ENCODE measurements at places on chromosomes 3 and 15. TPM values are rescaled to one million over a fixed set of nuclear protein-coding genes. Genes with fewer than 3 reads are reported as not detected.
A peak's percentile ranks its signal among the peaks of the same experiment; 100 is the strongest.

Gene RTP1
- not detected for total RNA-seq

Gene STXBP5L
- not detected for total RNA-seq

Gene CD86
- not detected for total RNA-seq

GRCh38 chr3:107461721-107462120 lies 61.0 kb upstream of the BBX start:
- DNase-seq, result no peak
- H3K4me1 ChIP-seq, result no peaks in the 10 kb centered on the region
- no peaks in the 10 kb centered on the region for H3K36me3 ChIP-seq
- no peak overlapping the region for H3K4me3 ChIP-seq
- H3K27ac ChIP-seq, result no peak overlapping the region
- H3K27me3 ChIP-seq, result no peaks in the 10 kb centered on the region

GRCh38 chr3:178419071-178419470 lies 117.2 kb upstream of the KCNMB2 start:
- DNase-seq, result no peak
- no peak overlapping the region for H3K4me3 ChIP-seq
- no peaks in the 10 kb centered on the region for H3K27me3 ChIP-seq
- no peaks in the 10 kb centered on the region for H3K4me1 ChIP-seq

GRCh38 chr3:122350814-122351418 lies 25.9 kb downstream of the CSTA start:
- H3K27me3 ChIP-seq, result no peaks in the 10 kb centered on the region
- H3K4me3 ChIP-seq, result no peak overlapping the region
- no peaks in the 10 kb centered on the region for H3K36me3 ChIP-seq
- no peak for DNase-seq
- H3K27ac ChIP-seq, result no peak overlapping the region
- no peaks in the 10 kb centered on the region for H3K4me1 ChIP-seq

DNA sequence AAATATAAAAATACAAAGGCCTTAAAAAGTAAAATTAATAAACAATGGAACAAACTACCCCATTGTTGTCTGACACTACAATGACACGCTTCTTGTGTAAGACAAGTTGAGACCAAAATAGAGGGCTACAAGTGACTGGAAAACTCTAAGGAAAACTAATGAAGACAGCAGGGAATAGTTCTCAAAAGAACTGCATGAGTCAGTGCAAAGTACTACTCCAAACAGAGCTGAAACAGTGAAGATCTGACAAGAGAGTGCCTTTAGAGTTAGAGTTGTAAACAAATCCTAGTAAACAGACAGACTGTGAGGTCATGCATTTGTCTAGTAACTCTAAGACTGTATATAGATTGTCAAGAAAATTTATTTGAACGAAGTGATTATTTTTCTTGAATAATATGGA lies 233.9 kb downstream of the BBX start:
- no peak for DNase-seq
- H3K4me3 ChIP-seq, result no peak overlapping the region
- H3K36me3 ChIP-seq, result no peaks in the 10 kb centered on the region
- H3K27ac ChIP-seq, result no peak overlapping the region

DNA sequence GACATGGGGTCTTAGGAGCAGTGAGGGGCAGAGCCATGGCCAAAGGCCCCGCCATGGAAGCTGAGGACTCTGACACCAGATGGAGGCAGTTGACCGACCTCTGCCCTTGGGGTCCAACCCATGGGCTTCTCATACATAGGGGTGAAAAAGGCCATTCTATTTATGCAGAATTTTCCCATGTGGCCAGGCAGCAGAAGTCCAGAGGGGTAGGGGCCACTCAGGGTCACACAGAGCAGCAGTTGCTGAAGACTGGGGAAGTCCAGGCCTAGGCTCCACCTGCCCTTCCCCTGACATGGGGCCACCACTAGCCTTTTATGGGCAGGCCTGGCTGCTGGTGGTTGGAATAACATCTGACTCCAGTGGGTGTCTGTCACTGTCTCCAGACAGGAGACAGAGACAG lies 6.4 kb downstream of the PRSS50 start:
- H3K27ac ChIP-seq, result no peak overlapping the region
- H3K4me1 ChIP-seq, result peaks cover 3% of the 10 kb centered on the region
- no peak for DNase-seq
- no peaks in the 10 kb centered on the region for H3K27me3 ChIP-seq
- no peaks in the 10 kb centered on the region for H3K36me3 ChIP-seq
- H3K4me3 ChIP-seq, result no peak overlapping the region

DNA sequence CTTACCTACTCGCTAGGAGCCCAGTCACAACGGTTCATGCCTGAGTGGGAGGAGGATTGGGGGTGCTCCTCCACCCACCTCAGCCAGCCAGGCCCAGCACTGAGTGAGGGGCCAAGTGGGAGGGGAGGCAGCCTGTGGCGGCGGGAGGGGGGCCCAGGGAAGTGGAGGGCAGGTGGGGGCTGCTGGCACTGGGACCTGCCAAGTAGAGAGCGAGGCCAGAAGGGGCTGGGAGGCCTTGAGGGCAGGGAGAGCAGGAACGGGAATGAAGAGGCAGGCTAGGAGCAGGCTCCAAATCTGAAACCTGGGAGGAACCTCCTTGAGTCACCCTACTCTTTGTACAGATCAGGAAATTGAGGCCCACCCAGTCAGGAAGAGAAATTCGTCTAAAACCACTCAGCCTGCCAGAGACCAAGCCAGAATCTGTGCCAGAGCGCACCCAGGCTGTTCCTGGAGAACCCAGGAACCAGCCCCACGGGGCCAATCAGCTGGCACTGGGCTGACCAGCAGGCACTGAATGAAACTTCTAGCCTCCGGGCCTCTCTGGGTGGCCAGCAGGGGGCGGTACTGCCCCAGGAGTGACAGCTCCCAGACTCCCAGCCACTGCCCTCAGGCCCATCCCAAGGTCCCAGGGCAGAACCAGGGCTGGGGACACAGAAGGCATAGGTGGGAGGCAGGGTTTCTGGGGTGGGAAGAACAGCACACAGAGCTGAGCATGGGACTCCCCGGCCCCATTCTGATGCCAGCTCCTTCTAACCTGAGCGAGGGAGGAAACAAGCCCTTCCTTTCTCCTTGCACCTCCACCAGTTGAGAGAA lies 14.8 kb upstream of the CYP11A1 start:
- H3K27ac ChIP-seq, result no peak overlapping the region
- H3K36me3 ChIP-seq, result no peaks in the 10 kb centered on the region
- no peak overlapping the region for H3K4me3 ChIP-seq
- H3K4me1 ChIP-seq, result peaks cover 28% of the 10 kb centered on the region
- peak; percentile 69 for DNase-seq

DNA sequence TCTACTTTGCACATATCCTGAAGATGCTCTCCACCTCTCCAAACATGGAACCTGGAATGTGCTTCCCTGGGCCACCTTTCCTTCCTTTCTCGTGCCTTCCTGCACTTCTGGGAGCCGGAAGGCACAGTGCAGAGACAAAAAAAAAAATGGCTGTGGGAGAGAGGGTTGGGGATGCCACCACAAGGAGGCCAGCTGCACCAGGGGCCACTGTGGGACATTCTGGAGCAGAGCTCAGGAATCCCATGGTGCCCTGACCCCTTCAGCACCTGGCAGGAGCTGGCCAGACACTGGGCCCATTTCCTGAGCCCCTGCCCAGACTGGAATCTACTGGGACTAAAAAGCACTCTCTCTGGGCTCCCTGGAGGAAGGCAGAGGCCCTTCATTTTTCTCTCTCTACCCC lies 7.9 kb upstream of the BCL2L10 start:
- H3K4me3 ChIP-seq, result no peak overlapping the region
- no peak overlapping the region for H3K27ac ChIP-seq
- DNase-seq, result no peak
- H3K36me3 ChIP-seq, result no peaks in the 10 kb centered on the region
- H3K27me3 ChIP-seq, result no peaks in the 10 kb centered on the region

- no peak overlapping the region for H3K4me3 ChIP-seq
- no peak for DNase-seq
- H3K4me1 ChIP-seq, result no peaks in the 10 kb centered on the region
Measured at GRCh38 chr3:36477655-36478054, 97.4 kb downstream of the STAC start.

DNA sequence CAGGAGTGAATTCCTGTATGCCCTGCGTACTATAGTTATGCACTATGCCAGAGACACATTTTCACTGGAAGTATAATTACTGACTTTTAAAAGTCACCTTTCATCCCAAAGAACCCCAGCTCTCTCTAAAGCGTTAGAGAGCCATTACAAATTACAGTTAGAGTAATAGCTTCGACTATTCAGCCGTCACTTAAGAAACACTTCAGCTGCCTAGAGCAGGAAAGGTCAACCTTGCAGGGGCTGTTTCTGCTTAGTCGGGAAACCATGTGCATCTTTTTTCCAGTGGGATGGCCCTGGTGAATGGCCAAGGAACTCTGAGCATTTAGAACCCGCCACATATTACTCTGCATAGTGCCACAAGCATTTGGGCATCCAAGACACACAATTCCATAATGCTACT lies 235.9 kb downstream of the ARRDC4 start:
- H3K36me3 ChIP-seq, result no peaks in the 10 kb centered on the region
- no peaks in the 10 kb centered on the region for H3K4me1 ChIP-seq
- no peak for DNase-seq

DNA sequence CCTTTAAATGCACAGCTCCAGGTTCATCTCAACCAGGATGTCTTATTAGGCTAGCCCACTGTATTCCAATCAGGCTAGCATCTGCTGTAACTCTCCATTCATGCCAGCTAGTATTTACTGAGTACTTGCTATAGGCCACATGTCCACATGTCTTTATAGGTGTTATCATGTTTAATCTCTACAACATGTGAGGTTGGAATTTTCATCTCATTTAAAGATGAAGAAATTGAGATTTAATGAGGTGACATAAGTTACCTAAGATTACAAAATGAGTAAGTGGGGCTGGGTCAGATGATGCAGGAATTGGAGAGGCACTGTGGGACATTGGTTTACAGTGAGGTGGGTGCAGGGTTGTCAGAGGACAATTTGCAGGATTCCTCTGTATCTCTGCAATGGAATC lies 2.9 kb downstream of the IFT122 start:
- H3K36me3 ChIP-seq, result peaks cover under 1% of the 10 kb centered on the region
- H3K4me3 ChIP-seq, result no peak overlapping the region
- H3K27me3 ChIP-seq, result no peaks in the 10 kb centered on the region

All from endothelial cell of umbilical vein (primary cell).